ENCODE measurements at places on chromosomes 2 and 18. TPM values are rescaled to one million over a fixed set of nuclear protein-coding genes. Genes with fewer than 3 reads are reported as not detected.

DNA sequence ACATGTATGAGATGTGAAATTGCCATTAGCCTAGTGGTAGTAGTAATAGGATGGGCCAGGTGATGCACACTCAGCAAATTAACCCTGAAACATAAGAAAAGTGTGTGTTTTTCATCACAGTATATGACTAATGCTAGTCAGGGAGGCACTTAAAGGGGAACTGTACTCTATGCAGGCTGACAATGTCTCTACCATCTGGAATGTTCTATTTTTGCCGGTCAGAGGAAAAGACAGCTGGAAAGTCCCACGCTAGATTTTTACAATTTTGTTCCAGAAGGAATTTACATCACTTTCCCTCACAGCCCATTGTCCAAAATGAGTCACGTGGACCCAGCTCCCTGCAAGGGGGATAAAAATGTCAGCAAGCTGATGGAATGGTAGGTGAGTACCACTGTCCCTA, 746.3 kb upstream of the CHAC2 start:
- no peak for DNase-seq

CFC1 gene
- total RNA-seq: not detected

DNA sequence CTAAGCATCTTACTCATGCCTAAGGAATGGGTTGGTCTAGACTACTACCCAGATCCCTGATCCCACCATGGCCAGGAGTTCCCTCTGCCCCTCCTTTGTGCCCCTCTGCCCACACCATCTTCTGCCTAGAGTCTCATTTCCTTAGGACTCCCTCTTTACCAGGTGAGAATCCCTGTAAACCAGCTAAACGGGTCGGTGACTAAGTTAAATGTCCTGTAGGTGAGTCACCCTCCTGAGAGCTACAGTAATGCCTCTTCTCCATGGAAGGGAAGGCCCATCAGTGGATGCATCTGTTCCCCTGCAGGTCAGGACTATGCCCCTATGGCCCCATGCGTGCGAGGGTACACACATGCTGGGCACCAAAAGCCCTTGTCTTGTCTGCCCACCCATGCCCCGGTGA, 25.4 kb downstream of the PTGR3 start:
- no peak for DNase-seq

TMEM169 gene
- 0.16 TPM for total RNA-seq

Data from H4 (cell line).